ENCODE measurements at places on chromosomes 7 and 10. TPM values are rescaled to one million over a fixed set of nuclear protein-coding genes. Genes with fewer than 3 reads are reported as not detected.

DNA sequence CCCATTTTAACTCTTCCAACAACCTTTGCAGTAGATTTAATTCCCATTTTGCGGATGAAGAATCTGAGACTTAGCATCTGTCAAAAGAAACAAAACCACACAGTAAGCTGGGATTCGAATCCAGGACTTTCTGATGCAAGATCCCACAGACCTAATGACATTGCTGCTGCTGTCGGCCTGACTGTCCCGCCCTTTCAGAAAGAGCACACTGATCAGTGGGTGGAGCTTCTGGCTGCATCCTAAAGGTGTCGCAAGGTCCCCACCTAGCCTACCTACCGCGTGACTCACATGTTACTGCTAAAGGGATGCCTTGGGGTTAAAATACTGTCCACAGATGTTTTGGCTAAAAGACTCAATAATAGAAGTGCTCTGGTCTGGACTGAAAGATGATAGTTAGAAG lies 134.7 kb downstream of the EMX2 start:
- no peak for DNase-seq

GSTO2 gene
- total RNA-seq, result 0.89 TPM

DNA sequence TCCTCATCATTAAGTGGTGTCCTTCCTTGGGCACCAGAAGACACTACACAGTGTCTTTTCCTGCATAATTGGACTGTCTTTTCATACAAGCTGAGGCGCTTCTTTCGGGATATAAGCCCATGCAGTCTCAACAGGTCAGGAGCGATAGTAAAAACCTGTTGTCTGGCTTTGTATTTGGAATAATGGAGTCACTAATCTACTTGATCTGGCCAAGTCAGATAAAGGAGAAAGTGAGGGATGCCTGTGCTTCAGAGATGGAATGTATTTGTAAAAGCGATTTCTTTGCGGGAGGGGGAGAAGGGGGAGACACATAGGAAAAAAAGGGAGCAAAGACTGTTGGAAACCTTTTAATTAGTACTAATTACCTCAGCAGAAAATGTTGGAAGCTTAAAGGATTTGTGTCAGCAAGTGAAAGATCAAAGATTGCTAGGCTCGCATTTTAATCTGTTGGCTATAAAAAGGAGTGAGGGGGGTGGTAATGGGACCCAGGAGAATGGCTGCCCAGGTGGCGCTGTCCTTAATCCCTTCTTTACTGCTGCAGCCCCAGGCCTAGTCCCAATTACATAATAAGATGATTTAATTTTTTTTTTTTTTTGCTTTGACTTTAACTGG lies 581.4 kb downstream of the LRMDA start:
- DNase-seq, result no peak

CDHR1 gene
- 1.7 TPM for total RNA-seq

ABCC2 gene
- total RNA-seq, result 7.0 TPM

STEAP1 gene
- total RNA-seq, result not detected

All from B cell (primary cell).